ENCODE measurements at places on chromosomes 2 and 18. TPM values are rescaled to one million over a fixed set of nuclear protein-coding genes. Genes with fewer than 3 reads are reported as not detected.

- DNase-seq, result no peak
Observed at GRCh38 chr2:135490376-135490775, 40.6 kb downstream of the ZRANB3 start.

DNA sequence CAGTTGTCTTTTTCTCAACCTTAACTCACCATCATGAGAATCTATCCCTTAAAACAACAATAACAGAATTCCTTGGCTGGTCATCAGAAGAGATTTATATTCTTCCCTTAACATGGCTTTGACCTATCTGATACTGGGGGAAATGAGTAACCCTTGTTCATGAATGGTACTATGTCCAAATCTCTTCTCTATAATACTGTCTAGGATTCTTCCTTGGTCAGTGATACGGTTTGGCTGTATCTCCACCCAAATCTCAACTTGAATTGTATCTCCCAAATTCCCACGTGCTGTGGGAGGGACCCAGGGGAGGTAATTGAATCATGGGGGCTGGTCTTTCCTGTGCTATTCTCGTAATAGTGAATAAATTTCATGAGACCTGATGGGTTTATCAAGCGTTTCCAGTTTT, 282.0 kb upstream of the SIX2 start:
- no peak for DNase-seq

DNA sequence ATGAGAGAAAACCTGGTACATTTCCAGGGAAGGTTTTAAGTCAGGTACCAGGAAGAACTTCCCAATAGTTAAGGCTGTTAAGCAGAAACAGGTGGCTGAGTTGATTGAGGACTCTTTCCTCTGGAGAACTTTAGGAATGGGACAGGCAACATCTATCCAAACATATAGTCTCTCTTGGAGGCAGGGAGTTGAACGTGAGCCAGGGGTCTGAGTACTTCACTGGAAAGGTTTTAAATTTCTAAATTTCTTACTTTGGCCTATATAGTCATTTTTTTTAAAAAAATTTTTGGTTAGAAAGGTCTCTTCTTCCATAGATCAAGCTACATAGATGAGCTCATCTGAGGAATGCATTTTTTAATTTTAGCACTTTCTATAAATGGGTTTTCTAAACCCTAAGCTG, 261.4 kb upstream of the TCF4 start:
- no peak for DNase-seq

DNA sequence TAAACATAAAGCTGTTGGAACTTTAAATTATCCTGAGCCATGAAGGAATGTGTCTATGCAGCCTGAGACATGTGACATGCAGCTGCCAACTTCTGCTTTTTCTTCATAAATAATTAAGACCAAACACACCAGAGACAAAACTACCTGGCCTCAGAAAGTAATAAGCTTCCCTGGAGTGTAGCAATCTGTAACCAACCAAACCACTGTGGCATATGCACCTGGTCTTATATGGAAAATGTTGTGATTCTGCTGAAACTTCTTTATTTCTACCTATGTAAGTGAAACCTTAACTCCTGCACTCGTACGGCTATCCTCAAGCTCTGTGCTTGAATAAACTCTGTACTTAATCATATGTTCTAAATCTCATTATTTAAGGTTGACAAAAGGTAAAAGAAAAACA, 515.0 kb downstream of the TMEM182 start:
- DNase-seq, result no peak

DNA sequence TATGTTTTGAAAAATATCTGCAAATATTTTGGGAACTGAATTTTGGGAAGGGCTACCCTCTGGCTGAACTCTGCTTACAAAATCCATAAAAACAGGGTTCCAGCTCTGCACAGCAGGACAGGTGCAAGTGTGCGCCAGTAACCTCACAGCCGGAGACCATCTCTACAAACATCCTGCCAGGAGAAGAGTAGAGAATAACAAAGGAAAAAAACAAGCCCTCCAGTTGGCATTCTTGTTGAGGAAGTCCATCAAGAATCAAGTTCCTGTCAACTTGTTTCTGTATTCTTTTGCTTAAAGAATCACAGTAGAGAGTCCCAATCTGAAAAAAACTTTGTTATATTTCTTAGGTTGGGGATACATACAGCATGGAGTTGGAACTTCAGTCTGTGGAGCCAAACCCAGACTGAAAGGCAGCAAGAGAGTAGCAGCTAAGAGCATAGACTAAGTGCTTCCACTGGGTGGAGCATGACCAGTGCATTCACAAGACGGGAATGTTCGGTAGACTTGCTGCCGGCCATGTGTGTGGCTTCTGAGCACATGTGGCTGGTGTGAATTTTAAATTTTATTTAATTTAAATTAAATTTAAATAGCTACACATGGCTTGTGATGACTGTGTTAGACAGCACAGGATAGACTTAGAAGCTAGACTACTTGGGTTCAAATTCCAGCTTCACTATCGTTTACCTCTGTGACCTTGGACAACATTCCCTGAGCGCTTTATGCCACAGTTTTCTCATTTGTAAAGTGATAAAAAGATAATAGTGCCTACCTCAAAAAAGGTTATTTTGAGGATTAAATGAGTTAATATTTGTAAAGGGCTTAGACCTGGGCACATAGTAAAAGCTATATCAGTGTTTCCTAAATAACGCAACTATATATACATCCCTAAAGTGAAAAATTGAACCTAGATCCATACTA, 41.9 kb downstream of the SPTBN1 start:
- no peak for DNase-seq

WDR7 gene
- 10.5 TPM for polyA plus RNA-seq

GRCh38 chr2:195049372-195050031, 607.5 kb upstream of the SLC39A10 start:
- no peak for DNase-seq

- DNase-seq, result no peak
Observed at GRCh38 chr18:27931535-27931934, 245.4 kb downstream of the CDH2 start.

NTSR2 gene
- not detected for polyA plus RNA-seq

CREG2 gene
- polyA plus RNA-seq, result 0.46 TPM

GRCh38 chr2:170821531-170822289, 5.0 kb downstream of the GAD1 start:
- DNase-seq, result no peak

ASXL3 gene
- 6.7 TPM for polyA plus RNA-seq

GRCh38 chr2:50397992-50398765, 633.8 kb downstream of the NRXN1 start:
- DNase-seq, result no peak

DNA sequence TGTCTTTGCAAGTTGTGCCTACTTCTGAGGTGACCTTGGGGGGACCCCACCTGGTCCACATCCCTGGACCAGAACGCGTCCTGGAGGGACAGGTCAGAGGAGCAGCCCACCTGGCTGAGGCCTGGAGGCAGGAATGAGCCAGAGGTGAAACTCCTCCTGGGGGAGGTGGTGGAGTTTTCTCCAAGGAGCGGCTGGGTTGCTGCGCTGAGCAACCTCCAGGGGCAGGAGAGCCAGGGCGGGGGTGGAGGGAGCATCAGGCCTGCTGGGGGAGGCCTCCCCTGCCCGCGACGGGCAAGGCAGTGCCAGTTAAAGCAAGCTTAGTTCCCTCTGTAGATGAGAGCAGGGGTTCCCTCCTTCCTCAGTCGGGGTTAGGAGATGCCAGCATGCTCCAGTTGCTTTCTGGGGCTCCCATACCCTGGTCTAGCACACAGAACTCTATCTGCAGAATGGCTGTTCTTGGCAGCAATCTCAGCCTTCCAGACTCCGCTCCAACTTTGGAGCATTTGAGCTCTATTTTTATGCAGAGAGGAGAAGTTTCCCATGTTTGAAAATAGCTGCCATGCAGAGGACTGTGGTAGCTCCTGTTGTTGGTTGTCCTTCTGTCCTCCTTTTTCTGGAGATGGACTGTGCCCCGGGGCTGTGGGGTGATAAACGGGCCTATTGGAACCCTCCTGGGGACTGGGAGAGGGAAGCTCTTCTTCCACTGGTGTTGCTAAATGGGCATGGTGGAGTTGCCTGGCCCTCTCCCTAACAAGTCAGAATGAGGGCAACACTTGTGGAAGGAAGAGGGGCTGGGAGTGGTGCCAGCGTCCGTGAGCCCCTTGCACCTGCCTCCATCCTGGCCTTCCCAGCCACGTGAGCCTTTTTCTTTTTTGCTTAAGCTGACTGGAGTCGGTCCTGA, 39.1 kb downstream of the B3GNT2 start:
- DNase-seq, result no peak

- DNase-seq, result no peak
Observed at GRCh38 chr2:46921676-46922448, 6.3 kb upstream of the MCFD2 start.

- DNase-seq, result no peak
Observed at GRCh38 chr18:46265196-46266156, 161.3 kb downstream of the HAUS1 start.

DNA sequence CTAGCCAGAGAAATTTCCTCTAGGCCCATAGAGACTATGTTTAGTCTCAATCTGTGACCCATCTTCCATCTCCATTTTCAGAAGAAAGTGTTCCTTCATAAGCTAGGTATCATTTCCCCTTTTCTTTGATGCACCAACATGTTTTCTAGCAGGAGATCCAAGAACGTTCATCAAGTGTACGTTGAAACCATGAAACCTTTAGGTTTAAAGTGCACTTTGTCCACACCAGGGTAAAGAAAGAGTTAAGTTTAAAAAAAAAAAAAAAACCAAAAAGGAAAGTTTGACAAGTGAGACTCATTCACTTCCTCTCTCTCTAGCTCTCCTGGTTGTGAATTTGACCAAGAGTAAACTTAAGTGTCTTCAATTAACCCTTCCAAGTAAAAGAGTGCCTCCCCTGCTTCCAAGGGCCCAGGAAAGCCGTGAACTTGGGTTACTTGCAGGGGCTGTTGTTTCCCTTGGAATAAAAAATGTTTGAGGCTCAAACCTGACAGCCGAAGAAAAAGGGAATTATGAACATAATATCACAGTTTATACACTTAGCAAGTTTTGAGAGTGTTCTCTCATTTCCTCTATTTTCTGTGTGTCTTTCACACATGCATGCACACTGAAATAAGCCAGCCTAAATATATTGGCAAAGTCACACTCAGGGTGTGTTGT, 56.7 kb downstream of the LBH start:
- no peak for DNase-seq

KIAA2012 gene
- polyA plus RNA-seq, result 0.10 TPM

- DNase-seq, result no peak
Observed at GRCh38 chr2:226611944-226612318, 187.7 kb downstream of the IRS1 start.

ASPRV1 gene
- 3.8 TPM for polyA plus RNA-seq

MC5R gene
- 0.51 TPM for polyA plus RNA-seq

M1AP gene
- 0.84 TPM for polyA plus RNA-seq

SPRED2 gene
- polyA plus RNA-seq, result 37.8 TPM

DNA sequence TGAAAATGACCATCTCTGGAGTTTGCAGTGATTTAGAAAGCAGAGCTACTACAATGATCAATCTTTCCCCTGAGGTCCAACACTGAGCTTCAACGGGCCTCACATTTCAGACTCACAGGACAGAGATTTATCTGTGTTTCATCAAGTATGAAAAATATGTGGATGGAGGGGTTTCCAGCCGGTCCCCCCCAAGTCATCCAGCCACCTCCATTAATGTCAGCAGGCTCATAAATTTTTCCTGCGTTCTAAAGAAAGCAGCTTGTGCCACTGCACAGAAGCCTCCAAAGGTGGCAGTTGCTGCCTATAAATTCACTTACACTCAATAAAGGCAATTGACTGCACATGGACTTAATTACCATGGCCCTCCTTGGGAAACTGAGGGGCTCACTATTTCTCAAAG, 117.4 kb upstream of the ACKR3 start:
- no peak for DNase-seq

- no peak for DNase-seq
Observed at GRCh38 chr2:18855027-18855426, 265.7 kb upstream of the NT5C1B start.

- DNase-seq, result no peak
Observed at GRCh38 chr2:204015118-204015843, 78.7 kb downstream of the ICOS start.

DNA sequence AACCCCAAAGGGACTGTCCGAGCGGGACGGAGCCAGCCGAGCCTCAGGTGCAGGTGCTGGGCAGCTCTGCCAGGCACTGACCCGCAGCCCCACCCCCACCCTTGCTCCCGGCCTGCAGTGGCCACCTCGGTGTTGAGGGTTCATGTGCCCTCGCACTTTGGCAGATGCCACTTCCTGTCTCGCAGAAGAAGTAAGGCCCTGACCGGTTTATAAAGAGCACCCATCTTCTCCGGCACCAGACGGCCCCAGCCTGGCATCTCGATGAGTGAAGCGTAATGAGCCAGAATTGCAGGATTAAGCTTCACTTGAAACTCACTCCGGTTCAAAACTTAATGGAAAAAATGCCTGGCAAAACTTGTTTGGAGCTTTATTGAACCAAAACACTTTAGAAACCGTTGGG, 10.9 kb upstream of the NFATC1 start:
- no peak for DNase-seq

DNA sequence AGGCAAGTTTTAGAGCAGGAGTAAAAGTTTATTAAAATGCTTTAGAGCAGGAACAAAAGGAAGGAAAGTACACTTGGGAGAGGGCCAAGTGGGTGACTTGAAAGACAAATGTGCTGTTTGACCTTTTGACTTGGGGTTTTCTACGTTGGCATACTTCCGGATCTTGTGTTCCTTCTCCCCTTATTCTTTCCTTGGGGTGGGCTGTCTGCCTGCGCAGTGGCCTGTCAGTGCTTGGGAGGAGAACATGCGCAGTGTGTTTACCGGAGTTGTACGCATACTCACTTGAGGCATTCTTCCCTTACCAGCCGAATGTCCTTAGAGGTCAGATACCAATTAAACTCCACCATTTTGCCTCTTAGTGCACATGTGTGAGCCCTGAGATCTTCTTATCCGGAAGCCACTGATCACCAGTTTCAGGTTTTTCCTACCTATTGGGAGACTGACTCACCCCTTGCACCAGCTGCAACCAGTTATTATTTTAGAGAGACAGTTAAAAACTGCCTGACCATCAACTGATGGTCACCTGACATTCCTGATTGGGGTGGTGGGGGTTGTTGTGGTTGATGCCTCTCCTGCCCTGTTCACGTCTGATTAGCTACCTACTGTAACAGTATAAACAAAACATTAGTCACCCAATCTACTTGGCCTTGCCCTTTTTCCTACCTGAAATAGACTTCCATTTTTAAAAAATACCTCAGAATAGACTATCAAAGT, 67.5 kb downstream of the NYAP2 start:
- DNase-seq, result no peak

DNA sequence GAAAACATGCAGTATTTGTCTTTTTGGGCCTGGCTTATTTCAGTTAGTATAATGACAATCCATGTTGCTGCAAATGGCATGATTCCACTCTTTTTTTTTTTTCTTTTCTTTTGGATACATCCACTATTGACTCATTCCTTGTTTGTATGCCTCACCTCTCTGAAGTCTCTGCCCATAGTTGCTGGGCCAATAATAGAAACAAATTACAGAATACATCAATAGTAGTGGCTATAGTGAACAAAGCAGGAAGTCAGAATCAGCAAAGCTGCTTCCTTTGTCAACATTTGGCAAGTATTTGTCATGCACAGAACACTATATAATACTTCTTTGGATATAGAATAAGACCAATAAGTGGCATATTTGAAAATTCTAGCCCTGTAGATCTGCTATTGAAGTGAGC, 609.7 kb downstream of the STK39 start:
- DNase-seq, result no peak

- DNase-seq, result no peak
Observed at GRCh38 chr2:200737585-200737984, 74.1 kb upstream of the BZW1 start.

DSG3 gene
- polyA plus RNA-seq, result not detected

All from renal cortex interstitium (tissue), 15 donors.